ENCODE measurements at places on chromosomes 4 and X.
A peak's percentile ranks its signal among the peaks of the same experiment; 100 is the strongest.

GRCh38 chr4:172750910-172751309, 417.7 kb upstream of the GALNT7 start:
- DNase-seq = peak; percentile 10

DNA sequence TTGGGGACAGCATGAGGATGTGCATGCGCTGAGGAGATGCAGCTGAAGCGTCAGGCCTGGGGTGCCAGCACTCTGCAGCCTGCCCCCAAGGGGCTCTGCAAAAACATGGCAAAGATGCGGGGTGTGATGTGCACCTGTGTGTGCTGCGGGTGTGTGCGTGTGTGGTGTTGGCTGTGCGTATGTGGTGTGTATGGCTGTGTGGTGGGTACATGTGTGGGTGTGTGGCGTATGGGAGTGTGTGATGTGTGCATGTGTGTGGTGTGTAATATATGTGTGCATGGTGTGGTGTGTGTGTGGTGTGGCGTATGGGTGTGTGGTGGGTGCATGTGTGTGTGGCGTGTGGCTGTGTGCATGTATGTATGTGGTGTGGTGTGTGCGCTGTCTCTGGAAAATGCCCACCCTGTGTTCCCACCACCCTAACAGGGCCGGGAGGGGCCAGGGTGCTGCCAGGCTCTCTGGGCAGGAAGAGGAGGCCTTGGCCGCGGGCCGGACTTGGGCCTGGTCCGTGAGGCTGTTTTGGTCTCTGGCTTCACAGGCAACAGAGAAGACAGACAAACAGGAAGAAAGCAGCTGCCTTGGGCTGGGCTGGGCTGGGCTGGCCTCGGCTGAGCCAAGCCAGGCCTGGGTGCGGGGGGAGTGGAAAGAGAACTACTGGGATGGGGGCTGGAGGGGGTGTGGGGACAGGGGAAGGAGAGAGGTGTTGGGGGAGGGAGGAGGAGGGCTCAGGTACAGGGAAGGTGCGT, 1.1 kb upstream of the AVPR2 start:
- no peak for DNase-seq

GRCh38 chr4:143337600-143338287, 1.1 kb downstream of the GAB1 start:
- no peak for DNase-seq

- DNase-seq = no peak
Observed at GRCh38 chrX:123477673-123478072, 255.2 kb downstream of the THOC2 start.

- DNase-seq = no peak
Observed at GRCh38 chrX:16077811-16078210, 45.6 kb upstream of the GRPR start.

DNA sequence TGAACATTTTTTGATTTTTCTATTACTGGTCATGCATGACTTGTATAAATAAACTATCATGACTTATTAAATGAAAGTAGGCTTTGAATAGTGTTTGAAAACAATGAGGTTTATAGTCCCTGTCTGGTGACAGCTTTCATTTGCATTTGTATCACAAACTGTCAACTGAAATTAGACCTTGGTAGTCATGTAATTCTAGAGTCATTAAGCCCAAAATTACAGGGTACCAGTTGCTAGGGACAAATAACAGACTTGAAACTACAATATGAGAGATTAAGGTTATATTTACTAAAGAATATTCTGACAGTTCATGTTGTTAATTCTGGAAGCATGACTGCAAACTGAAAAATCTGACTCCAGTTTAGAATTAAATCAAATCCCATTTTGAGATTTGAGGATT, 9.2 kb upstream of the VAMP7 start:
- no peak for DNase-seq

Measured in GM20000 (cell line).